ENCODE measurements at places on chromosomes 4 and X.

- DNase-seq: no peak
Measured at GRCh38 chr4:622996-623913, 2.1 kb upstream of the PDE6B start.

GRCh38 chr4:1246901-1247863, 1.7 kb downstream of the CTBP1 start:
- no peak for DNase-seq

GRCh38 chr4:155408796-155409195, 32.0 kb upstream of the MAP9 start:
- no peak for DNase-seq

DNA sequence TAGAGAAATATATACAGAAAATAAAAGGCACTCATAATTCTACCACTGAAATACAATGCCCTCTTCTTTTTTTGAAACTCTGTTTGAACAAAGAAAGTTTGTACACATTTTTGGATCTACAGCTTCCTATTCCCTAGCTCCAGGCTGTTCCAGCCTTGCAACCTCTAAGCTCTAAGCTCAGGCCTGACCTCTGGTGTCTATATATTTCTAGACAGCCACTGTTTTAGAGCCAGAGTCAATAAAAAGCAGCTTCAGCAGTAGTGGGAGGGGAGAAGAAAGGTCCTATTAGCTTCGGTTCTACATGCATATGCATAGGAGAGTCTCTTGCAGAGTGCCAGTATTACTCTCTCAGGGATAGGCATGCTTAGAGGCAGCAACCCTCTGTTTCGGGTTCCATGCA, 39.7 kb downstream of the CLDN2 start:
- no peak for DNase-seq

DNA sequence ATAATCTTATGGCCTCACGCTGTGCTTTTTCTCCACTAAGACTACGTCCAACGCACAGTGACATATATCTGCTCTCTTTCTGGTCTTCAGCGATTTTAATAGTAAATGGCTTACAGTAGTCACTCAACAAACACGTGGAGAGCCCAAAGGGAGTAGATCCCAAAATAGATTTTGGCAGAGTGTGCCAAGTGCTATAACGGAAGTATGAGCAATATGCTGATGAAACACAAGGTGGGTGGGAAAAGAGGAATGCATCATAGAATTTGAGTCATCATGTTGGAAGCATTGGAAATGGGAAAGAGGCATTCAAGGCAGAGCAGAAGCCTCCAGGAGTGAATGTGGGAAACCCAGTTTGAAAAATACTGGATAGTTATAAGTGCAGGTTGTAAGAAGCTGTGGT, 129.1 kb upstream of the LDB2 start:
- no peak for DNase-seq

GRCh38 chr4:159549098-159549518, 446.2 kb downstream of the RAPGEF2 start:
- no peak for DNase-seq

GRCh38 chrX:55488593-55489313, 895 bp downstream of the USP51 start:
- DNase-seq: peak; percentile 50

DNA sequence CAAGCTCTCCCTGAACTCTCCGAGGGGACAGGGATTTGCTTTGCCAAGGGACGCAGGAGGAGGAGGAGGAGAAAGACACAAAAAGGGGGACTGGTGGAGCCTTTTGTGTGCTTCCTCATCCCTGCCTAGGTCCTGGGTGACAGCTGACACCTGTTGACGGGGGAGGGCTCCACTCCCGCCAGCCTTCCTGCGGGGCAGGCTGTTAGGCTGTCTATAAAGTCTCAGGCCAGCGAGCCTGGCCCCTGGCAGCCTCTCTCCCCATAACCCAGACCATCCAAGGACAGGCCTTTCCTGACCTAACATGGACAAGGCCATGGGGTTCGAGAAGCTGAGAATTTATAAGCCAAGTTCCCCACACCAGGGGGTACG, 832 bp upstream of the EVC2 start:
- peak; percentile 6 for DNase-seq

DNA sequence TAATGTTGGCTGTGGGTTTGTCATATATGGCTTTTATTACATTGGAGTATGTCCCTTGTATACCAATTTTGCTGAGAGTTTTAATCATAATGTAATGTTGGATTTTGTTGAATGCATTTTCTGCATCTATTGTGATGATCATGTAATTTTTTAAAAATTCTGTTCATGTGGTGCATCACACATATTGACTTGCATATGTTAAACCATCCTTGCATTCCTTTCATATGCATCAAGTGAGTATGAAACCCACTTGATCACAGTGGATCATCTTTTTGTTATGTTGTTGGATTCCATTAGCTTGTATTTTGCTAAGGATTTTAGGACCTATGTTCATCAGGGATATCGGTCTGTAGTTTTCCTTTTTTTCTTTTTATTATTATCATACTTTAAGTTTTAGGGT, 12.1 kb downstream of the HEPH start:
- DNase-seq: no peak

GRCh38 chr4:144645102-144645630, 790 bp upstream of the HHIP start:
- no peak for DNase-seq

GRCh38 chr4:41512596-41512995, 25.4 kb upstream of the LIMCH1 start:
- no peak for DNase-seq

DNA sequence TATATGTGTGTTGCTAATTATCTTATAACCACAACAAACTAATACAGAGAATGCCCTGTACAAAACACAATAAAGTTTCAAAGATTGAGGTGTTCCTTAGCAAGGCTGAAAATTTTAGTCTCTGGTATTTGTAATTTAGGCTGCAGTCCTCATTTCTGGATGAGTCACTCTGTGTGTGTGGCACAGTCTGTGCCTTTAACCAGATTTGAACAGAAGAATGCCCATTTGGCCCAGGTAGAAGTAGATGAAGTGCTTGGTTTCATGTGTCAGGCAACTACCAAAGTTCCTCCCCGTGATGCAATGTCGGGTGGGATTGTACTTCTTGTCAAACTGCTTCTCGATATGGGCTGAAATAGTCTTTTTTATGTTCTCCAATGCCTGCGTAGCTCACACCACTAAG, 91.6 kb upstream of the H2AZ1 start:
- DNase-seq: no peak

DNA sequence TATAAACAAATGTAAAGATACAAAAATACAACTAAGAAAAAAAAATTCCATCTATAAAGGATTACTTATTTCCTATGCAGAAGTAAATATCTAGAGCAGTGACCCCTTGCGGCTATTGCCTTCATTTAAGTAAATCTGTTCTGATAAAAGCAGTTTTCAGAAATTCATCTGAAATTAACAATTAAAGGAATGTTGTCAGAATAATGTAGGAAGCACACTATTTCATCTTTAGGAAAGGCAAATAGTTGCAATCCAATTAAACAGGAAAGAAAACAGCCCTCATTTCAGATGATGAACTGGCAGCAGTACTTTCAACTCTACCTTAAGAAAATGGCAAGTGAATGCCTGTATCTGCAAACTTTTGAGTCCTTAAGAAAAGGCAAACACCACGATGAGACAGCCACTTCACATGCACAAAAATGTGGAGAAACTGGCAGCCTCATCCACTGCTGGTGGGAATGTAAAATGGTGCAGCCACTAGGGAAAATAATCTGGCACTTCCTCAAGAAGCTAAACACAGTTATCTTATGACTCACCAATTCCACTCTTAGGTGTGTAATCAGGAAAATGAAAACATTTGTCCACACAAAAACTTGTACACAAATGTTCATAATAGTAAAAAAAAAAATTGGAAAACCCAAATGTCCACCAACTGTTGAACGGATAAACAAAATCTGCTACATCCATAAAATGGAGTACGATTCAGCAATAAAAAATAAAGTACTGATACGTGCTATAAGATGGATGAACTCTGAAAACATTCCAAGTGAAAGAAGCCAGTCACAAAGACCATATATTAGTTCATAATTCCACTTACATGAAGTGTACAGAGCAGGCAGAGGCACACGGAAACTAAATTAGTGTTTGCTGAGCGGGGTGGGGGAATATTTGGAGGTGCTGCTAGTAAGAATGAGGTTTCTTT, 2.0 kb upstream of the THAP9 start:
- DNase-seq: peak; percentile 23

GRCh38 chr4:137070614-137071013, 461.7 kb downstream of the PCDH18 start:
- DNase-seq: no peak

- DNase-seq: no peak
Measured at GRCh38 chrX:40473460-40474204, 107.1 kb upstream of the ATP6AP2 start.

DNA sequence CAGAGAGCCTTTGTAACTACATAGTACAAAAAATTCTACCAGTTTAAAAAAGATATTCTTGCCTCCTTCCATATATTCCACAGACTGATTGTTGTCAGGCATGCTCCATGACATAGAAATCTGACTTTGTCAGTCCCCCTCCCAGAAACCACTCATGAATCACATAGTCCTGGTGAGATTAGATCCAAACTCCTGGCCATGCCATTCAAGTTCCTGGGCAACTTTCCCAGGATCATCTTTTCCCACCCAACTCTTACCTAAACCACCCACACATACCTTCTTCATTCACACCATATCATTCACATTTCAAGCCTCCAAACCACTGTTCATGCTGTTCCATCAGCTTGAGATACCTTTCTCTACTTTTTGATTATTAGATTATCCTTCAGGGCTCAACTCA, 46.4 kb downstream of the SLC16A2 start:
- no peak for DNase-seq

DNA sequence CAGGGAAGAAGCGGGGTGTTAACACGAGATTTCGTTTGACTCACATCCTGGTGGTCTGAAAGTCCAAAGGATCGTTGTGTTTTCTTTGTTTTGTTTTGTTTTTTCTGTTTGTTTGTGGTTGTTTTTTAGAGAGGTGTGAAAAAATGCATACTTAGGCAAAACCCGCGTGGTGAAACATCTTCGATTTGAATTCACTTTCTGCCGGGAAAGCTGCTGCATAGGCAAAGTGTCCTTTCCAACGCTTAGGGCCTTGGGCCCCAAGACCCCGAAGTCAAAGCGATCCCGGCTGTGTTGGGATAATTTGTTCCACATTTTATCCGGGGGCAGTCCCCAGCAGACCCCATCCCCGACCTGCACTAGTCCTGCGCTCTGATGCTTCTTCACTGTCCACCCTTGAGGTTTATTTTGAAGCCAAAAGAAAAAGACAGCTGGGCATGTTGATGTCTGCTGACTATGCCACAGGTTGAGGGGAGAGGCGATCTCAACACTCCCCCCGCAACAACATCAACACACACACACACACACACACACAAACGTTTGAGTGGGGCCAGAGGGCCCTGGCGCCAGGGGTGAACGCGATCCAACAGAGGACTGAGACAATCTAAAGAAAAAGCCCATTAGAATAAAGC, 2.0 kb downstream of the MSX1 start:
- no peak for DNase-seq

DNA sequence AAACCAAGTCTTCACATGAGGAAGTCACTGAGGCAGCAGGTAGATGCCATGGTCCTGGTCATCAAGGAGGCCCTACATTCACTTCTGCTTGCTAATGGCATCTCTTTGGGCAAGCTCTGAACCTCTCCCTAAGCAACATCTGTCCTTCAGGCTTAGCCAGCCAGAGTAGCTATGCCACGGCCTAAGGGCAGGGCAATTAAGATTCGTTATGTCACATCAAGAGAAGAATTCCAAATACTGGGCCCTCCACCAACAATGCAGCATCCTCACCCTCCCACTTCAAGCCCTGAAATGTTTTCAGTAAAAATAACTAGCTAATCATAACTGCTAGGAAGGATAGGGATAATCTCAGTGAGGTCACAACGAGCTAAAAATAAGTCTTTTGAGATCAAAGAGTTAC, 120.7 kb upstream of the HCCS start:
- no peak for DNase-seq

DNA sequence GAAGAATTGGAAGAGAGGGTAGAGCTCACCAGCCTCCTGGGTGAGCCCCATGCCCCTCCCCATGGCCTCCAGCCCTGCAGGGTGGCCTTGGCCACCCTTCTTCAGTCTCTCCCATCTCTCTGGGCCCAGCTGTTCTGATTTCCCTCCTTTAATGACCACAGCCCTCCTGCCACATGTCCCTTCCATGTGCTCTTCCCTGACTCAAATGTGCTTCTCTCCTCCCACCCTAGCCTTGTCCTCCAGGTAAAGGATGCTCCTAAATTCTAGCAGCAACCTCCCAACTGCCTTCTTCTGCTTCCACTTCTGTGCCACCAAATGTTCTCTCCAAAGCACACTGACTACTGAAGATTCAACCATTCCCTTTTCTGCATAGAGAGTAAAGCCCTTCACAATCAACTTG, 83.0 kb downstream of the ADRA2C start:
- no peak for DNase-seq

- DNase-seq: peak; percentile 82
Measured at GRCh38 chr4:159137176-159137575, 34.3 kb downstream of the RAPGEF2 start.

DNA sequence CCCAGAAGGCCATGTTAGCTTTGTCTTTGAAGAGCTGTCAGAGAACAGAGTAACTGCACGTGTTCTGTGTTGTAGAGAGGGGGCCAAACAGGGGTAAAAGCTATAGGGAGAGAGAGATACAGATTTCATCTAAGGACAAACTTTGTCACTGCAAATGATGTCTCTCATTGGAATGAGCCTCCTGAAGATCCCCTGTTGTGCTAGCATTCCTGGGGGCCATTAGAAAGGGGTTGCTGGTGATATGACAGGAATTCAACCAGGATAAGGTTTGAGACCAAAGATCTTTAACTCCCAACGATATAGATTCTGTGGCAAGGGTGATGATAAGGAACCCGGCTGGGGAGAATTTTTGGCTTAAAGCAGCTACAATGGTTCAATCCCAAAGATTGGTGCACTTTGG, 16.8 kb downstream of the MID1 start:
- DNase-seq: no peak

- DNase-seq: no peak
Measured at GRCh38 chrX:152901816-152902501, 4.1 kb downstream of the ZNF185 start.

DNA sequence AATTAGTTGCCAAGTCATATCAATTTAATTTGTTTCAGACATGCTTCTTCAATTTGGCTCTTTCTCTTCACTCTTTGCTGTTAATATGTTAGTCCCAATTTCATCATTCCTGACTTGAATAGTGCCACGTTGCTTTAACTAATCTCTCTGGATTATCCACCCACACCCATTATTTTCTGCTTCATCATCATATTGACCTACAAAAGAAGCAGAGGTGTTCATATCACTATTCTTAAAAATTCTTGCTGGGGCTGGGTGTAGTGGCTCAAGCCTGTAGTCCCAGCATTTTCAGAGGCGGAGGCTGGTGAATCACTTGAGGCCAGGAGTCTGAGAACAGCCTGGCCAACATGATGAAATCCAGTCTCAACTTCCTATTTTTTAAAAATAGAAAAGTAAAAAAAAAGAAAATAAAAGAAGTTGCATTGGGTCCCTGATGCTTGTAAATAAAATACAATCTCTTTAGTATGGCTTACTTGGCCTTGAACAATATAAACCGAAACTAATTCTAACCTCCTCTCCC, 65.7 kb upstream of the KCNIP4 start:
- DNase-seq: no peak

DNA sequence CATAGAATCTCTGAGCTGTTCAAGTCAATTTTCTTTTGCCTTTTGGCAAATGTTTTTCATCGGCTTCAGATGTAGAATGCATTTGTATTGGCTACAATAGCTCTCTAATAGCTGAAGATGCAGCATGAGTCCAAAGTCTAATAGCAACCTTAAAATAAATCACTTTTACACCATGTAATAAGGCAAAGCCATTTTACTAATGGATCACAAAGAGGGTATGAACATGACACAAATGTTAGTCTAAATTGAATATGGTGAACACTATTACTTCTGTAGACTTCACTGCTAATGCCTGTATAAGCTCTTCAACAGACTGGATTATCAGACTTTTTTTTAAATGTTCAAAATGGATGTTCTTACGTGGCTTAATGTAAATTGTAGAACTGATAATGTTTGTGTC, 645.3 kb downstream of the TLL1 start:
- DNase-seq: peak; percentile 25

Measured in NCI-H510A treated with DMSO at 0.1 percent for 48 hours (cell line).